ENCODE measurements at places on chromosomes 16 and 17.

- no peak for DNase-seq
These were observed 155.6 kb downstream of the SNX11 start for GRCh38 chr17:48262982-48263730.

DNA sequence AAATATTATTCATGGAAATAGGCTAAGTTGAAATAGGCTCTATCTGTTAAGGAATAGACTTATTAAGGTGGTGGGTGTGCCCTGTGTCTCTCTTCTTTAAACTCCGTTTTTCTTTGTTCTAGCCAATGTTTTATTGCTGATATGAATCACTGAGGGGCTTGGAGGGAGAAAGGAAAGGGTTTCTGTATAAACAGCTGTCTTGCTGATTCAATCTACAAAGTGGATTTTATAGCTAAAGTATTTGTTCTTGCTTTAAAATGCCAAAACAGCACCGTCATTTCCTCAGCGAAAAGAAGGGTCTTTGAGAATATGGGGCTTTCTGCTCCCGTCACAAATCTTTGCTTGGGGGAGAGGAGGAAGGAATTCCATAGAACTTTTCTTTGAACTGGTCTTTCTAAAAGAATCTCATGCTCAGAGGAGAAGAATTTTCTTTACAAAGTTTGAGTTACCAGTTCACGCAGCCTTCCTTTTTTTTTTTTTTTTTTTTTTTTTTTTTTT is 39.3 kb downstream of the MSI2 start:
- DNase-seq, result no peak

DNA sequence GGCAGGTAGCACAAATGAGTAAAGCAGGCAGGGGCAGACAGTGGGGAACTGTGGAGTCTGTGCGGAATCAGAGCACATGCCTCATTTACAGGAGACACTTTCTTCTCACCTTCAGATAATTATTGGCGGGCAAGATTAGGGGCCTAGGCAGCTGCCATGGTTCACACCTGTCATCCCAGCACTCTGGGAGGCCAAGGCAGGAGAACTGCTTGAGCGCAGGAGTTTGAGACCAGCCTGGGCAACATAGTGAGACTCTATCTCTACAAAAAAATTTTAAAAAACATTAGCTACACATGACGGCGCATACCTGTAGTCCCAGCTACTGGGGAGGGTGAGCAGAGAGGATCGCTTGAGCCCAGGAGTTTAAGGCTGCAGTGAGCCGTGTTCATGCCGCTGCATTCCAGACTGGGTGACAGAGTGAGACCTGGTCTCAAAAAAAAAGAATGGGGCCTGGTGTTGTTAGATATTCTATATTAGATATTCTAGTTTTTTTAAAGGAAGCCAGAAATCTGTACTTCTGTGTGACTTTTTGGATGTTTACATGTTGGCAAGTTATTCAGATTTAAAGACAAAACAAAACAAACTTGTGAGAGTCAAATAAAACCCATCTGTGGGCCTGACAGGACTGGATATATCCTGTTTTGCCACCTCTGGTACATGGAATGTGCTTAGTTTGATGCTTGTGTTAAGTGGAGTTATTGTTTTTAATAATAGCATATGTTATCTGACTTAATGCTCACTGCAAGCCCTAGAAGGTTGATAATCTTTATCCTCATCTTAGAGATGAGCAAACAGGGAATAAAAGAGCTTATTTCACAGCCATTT is 4.9 kb upstream of the LPCAT2 start:
- no peak for DNase-seq

GRCh38 chr16:49283376-49284049 is 1.9 kb upstream of the CBLN1 start:
- no peak for DNase-seq

DNA sequence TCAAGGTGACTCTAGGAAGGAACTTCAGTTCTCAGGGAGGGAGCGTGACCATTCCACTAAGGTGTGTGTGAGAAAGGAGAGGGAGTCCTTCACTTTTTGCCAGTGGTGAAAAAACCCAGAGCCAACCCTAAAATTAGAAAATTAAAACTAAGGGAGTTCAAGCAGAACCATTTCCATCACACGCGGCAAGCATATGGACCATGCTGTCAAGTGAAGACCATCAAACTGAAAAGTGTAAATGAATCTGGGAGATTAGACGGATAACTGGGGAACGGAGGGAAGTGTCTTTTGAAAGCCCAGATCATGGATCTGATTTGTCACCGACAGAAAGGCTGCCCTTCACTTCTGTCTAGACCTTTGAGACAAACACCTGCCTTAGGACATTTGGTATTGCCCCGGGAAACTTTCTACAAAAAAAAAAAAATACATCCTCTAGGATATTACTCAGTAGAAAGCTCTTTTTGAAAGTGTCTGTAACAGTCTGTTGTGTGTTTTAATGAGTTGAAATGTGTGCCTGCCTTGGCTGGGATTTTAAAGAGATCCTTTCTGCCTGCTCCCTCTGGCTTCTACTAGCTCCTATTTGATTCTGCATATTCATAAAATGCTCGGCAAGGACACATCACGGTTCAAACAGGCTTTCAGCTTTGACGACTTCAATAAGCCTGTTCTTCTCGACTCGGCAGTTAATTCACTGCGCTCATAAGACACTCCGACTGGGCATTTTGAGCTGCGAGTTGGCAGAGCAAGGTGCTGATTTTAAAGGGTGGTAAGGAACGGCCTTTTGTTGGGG is 81.4 kb upstream of the ERCC4 start:
- DNase-seq, result no peak

GRCh38 chr17:78105101-78105500 is 23.5 kb downstream of the TMC6 start:
- no peak for DNase-seq

GRCh38 chr17:55090079-55090492 is 121.5 kb downstream of the STXBP4 start:
- no peak for DNase-seq

GRCh38 chr17:51666971-51667705 is 406.8 kb downstream of the UTP18 start:
- DNase-seq, result no peak

- DNase-seq, result no peak
These were observed 94.1 kb downstream of the MRM3 start for GRCh38 chr17:876272-876671.

DNA sequence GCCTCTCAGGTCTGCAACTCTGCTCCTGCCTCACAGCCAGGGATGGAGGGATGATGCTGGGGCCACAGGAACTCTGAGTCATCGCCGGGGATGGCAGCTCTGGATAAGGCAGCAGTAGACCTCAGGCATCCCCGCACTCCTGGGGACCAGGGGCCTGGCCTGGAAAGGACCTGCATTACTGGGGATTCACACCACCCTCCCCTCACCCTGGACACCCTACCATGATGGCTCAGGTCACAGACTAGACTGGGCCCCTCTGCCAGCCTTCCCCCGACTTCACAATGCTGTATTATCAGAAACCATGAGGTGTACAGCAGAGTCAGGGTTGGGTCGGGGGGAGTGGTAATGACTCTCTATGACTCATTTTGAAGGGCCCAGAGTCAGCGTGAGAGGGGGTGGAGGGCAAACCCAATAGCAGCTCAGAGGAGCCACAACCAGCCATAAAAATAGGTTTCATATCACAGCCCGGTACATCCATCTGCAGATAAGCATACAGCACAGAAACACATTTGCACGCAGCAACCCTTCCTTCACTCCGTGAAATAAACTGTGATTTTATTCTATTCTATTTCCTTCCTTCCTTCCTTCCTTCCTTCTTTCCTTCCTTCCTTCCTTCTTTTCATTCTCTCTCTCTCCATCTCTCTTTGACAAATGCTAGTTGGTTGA is 28.8 kb downstream of the DYNLRB2 start:
- no peak for DNase-seq

- DNase-seq, result no peak
These were observed 325.6 kb downstream of the SLC39A11 start for GRCh38 chr17:72766761-72767356.

- DNase-seq, result no peak
These were observed 62.1 kb downstream of the DYNLRB2 start for GRCh38 chr16:80602894-80603293.

DNA sequence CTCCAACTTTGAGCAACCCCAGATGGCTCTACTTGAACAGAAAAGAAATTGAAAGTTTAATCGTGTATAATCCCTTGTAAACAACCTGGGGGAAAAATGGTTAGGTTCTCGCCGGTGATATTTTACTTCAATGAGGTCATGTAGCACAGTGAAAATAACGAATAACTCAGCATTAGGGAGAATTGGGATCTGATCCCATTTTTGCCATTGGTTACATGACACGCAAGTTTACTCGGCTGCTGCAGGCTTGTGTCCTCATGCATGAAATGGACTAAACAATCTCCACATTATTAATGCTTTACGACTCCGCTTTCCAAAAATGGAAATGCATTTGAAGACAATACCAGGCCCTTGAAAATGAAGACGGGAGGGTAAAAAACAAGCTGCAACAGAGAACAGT is 45.5 kb upstream of the LRRC37A3 start:
- DNase-seq, result no peak

DNA sequence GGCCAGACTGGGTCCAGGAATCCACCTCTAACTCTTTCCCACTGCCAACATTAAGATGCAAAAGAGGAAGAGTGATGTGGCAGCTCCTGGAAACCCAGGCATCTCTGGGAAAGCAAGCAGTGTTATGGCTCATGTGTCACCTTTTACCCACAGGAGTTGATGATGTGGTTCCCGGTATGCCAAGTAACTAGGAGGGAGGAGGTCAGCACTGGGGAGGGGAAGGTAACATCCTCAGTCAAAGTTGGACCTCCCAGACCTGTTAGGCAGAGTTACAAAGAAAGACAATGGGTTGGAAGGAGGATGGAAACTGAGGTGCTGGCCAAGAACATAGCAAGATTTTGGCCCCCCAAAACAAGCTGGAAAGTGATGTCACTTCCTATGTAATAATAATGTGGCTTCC is 11.4 kb downstream of the KRABD2 start:
- DNase-seq, result no peak

DNA sequence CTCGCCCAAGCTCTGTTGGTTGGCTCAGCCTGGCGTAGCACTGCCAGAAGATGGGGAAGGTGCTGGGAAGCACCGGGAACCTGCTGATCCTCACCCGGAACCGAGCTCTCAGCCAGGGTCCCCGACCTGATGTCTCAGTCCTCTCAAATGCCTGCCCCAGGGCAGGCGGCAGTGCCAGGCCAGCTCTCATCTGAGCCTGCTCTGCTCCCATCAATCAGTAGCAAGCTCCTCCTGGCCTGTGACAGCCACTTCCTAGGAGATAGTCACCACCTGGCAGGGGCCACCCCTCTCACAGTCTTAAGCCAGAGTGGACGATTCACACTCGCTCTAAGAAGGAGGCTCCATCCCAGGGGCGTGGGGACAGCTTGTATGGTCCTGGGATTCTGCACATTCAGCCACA is 62.0 kb downstream of the ENGASE start:
- DNase-seq, result no peak

- no peak for DNase-seq
These were observed 20.4 kb upstream of the SLC38A8 start for GRCh38 chr16:84062734-84063640.

DNA sequence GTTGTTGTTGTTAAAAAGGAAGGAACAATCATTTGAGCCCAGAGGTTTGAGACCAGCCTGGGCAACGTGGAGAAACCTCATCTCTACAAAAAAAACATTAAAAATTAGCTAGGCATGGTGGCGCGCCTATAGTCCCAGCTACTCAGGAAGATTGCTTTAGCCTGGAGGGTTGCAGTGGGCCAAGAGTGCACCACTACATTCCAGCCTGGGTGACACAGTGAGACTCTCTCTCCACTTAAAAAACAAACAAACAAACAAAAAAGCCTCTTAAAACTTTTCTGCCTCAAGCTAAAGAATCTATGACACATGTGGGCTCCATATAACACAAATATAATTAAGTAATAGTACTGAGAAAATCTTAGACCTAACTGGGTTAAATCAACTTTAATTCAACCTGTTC is 12.5 kb downstream of the MBTPS1 start:
- DNase-seq, result no peak

DNA sequence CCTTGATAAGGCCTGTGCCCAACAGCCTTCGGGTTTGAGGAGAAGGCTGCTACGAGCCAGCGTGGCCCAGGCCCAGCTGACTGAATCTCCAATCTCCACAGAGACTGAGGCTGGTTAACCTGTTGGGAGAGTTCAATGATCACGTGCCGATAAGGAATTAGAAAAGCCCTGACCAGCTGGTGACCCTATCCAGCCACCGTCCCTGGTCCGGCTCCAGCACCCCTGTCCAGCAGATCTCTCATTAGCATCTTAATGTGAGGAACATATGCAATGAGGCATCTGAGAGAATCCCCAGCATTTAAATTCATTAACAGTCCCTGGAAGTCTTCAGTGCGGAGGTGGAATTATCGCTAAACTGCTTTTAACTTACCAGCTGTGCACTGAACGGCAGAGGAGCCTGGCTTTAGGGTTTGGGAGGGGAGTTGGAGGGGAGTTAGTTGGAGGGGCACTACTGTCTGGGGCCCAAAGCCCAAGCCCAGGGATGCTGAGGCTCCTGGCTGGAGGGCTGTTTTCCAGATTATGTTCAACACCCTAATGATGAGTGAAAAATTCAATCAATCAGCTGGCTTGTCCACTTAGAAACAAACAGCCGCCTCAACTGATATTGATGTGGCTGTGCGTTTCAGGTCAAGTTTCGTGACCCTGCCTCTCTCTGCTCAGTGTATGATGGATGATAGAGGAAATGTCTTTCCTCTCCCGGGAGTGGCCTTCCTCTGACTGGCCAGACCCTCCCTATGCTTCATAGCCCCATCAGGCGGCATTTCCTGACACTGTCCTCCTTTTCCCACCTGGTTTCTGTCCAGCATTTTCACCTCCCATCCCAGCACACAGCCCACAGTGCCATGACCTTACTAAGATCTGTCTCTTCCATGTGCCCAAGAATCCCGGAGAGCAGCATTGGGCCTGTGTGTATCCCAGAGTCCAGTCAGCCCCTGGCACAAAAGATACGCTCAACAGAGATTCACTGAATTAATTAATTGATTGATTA is 184.5 kb downstream of the CCT6B start:
- no peak for DNase-seq

- no peak for DNase-seq
These were observed 24.4 kb upstream of the VAT1L start for GRCh38 chr16:77763994-77764393.

- no peak for DNase-seq
These were observed 21.9 kb downstream of the ST3GAL2 start for GRCh38 chr16:70416748-70417616.

GRCh38 chr17:10336393-10336792 is 36.4 kb downstream of the MYH13 start:
- DNase-seq, result no peak

DNA sequence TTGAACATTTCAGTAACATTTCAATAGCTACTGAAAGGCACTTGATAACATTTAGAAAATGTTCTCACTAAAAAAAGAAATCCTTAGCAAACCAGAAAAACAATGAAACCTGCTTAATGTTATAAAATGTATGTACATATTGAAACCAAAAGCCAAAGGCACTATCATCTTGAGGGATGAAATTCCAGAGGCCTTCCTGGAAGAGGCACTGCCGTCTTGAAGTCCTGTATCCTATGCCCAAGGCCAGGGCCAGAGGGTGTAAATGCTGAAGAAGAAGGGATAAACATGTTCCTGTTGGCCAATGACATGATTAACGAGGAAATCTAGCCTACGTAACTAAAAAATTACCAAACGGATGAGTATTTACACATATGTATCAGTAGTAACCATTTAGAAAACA is 57.0 kb upstream of the DNAH17 start:
- DNase-seq, result no peak

Data from GOT3 (cell line).